ENCODE measurements at places on chromosomes 13 and 19.
A peak's percentile ranks its signal among the peaks of the same experiment; 100 is the strongest.

GRCh38 chr13:27359199-27359821, 65.1 kb upstream of the GTF3A start:
- peak; percentile 65 for DNase-seq

DNA sequence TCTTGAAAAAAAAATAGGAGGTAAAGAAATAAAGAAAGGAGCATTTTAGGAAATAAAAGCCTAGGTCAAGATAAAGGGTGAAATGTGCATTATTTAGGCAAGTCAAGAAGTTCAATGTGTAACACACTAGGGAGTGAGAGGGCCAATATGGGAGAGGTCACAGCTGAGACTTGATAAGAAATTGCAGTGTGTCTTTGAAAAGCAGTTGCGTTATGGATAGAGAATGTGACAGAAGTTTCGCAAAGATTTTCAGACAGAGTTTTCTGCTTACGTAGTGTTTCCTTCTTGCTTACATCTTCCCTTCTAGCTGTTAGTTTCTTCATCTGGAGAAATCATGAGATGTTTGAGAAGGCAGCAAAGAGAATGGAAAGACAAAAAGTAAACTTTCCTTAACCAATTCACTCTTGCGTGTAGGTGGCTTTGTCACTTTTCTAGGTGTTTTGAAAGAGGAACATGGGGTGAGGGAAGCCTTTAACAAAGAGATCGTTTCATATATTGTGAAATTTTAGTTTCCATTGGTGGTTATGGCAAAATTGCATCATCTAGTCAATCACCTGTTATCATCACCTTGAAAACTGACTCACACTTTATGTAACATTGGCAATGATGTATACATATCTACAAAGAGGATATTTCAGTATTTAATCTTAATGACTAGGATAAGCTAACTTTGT, 975.5 kb downstream of the OLFM4 start:
- DNase-seq = no peak

- DNase-seq = peak; percentile 57
These were observed 12.0 kb upstream of the LAIR1 start for GRCh38 chr19:54376610-54377285.

DNA sequence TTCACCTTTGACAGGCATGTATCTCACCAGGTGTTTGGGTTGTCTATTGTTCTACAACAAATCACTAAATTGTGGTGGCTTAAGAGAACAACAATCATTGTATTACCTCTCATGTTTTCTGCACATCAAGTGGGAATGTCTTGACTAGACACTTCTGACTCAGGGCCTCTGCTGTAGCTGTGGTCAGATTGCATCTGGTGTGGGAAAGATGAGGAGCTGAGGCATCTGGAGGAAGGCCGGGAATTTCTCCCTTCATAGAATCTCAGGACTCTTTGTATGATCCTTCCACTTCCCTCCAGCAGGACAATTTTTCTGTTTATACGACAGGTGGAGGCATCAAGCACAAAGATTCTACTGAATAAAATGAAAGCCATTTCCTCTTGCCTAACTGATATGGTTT, 511.8 kb upstream of the NBEA start:
- DNase-seq = no peak

- DNase-seq = no peak
These were observed 69.3 kb downstream of the NHLRC3 start for GRCh38 chr13:39107561-39107960.

DNA sequence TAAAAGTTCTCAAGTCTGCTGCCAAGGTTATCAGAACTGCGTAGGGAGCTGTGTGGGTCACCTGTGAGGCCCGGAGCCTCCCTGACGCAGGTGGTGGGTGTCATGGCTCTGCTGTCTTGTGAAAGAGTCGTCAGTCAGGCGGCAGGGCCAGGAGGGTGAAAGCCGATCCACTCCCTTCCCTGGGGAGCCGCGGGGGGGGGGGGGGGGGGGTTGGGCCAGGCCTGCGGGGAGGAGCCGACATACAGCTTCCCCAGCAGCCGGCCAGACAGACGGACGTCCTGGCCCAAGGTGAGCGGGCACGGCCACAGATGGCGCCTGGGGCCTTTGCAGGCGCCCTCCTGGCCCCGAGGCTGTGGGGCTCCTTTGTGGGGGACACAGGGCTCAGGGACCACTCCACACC, 12.4 kb downstream of the SBNO2 start:
- DNase-seq = no peak

- no peak for DNase-seq
These were observed 36.3 kb upstream of the SGCG start for GRCh38 chr13:23144431-23144830.

GRCh38 chr13:111027458-111028439, 87.4 kb upstream of the ARHGEF7 start:
- DNase-seq = no peak

DNA sequence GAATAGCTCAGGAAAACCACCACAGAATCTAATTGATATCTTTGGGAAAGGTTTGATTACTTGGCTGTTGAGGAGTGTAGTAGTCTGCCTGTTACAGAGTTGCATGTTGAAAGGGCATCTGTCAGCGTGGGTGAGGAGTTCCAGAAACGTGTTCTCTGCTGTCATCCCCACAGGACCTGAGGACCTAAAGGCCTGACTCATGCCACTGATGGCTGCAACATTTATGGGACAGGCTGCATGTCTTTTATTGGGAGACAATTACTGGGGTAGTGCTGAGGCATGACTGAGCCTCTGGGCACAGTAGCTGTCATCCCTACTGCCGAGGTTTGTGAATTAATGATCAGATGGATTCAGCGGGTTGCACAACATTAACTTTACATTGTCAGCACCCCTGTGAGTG, 525.9 kb downstream of the GPC6 start:
- no peak for DNase-seq

GRCh38 chr19:10143681-10144080, 24.0 kb upstream of the EIF3G start:
- no peak for DNase-seq

- DNase-seq = peak; percentile 70
These were observed 5.3 kb upstream of the HCN2 start for GRCh38 chr19:584240-585001.

DNA sequence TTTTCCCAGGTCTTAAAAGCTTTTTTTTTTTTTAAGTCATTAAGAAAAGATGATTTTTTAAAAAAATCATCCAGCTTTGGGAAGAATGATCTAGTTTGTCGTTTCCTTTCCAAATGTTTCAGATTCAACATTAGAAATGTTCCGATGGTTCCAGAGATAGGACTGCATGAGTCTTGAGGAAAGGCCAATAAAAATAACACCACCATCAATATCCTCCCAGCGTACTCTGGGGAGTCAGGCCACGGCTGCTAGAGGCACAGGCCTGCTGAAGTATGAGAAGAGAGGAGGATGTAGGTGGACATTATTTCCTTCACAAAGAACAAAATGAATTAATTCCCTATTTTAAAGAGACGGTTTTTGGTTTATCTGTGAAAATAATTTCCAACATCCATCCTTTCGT, 60.0 kb upstream of the SHISA2 start:
- DNase-seq = no peak

- no peak for DNase-seq
These were observed 30.1 kb downstream of the ZNF557 start for GRCh38 chr19:7099597-7099921.

DNA sequence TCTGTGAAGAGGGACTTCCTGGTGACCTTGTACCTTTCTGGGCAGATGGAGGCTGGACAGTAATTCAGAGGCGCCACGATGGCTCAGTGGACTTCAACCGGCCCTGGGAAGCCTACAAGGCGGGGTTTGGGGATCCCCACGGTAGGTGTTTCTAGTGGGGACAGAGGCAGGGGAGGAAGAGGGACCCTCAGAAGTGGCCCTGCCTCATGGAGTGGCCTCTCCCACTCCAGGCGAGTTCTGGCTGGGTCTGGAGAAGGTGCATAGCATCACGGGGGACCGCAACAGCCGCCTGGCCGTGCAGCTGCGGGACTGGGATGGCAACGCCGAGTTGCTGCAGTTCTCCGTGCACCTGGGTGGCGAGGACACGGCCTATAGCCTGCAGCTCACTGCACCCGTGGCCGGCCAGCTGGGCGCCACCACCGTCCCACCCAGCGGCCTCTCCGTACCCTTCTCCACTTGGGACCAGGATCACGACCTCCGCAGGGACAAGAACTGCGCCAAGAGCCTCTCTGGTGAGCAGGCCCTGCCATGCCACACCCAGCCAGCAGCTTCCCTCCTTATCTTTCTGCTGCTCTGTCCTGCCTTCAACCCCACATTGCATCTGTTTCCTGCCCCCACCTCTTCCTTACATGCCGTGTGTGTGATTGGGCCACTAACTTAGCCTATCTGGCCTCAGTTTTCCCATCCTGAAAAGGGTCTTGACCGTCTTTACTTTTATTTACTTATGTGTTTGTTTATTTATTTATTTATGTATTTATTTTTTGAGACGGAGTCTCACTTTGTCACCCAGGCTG, 7.3 kb downstream of the ANGPTL4 start:
- DNase-seq = peak; percentile 52

DNA sequence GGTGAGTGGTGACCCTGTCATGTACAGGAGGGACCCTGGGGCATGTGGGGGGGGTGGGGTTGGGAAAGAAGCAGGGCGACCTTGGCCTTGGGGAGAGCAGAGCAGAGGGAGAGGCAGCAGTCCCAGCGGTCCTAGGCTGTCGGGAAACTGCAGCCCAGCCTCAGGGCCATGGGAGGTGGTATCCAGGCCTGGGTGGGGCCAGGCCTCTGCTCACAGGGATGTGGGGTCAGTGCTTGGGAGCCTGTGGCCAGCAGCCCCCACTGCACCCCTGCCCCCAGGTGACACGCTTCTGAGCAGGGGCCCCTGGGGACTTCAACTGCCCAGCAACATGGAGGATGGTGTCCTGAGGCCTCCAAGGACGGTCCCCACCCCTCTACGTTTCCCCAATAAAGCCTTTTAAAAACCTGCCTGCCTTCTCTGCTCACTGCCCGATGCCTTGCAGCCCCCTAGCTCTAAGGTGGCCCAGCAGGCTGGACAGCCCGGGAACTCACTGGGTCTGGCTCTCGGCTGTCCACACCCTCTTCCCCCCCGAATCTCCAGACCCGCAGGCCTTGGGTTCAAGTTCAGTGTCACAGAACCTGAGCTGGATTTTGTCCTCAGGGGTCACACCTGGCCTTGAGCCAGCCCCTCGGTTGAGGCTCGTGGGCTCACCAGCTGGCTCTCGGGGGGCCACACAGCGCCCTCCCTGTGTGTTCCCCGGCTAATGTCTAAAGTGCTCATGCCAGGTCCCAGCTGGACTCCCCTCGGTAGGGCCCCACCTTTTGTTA, 6.9 kb downstream of the PNKP start:
- DNase-seq = no peak

- no peak for DNase-seq
These were observed 736 bp downstream of the GPI start for GRCh38 chr19:34365463-34366401.

DNA sequence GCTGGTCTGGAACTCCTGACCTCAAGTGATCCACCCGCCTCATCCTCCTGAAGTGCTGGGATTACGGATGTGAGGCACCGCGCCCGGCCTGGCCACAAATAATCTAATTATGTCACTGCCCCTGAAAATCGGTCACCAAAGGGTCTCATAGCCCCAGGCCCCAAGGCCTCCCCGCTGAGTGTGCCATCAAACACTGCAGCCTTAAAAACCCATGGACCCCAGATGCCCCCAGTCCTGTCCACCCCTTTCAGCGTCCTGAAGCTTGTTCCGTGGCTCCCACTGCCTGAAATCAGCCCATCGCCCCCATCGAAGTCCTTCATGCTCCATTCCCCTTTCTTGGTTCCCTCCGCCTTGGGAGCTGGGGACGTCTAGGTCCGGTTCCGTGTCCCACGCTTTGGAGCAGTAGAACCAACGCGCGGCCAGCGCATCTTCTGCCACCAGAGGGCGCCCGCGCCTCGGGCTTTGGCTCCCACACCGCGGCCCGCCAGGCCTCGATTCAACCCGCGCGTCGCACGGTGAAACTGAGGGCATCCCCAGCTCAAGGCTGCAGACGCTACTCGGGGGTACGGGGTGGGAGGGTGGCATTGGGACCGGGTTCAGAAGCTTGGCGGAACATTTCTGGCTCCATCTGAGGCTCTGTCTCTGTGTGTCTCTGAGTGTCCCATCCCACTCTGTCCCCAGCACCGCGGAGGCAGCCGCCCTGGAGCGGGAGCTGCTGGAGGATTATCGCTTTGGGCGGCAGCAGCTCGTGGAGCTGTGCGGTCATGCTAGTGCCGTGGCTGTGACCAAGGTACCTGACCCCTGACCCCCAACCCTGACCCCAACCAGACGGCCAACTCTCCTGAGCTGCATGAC, 3.5 kb downstream of the YJEFN3 start:
- peak; percentile 57 for DNase-seq

GRCh38 chr19:14405758-14406644, 13.1 kb downstream of the DDX39A start:
- DNase-seq = peak; percentile 94

DNA sequence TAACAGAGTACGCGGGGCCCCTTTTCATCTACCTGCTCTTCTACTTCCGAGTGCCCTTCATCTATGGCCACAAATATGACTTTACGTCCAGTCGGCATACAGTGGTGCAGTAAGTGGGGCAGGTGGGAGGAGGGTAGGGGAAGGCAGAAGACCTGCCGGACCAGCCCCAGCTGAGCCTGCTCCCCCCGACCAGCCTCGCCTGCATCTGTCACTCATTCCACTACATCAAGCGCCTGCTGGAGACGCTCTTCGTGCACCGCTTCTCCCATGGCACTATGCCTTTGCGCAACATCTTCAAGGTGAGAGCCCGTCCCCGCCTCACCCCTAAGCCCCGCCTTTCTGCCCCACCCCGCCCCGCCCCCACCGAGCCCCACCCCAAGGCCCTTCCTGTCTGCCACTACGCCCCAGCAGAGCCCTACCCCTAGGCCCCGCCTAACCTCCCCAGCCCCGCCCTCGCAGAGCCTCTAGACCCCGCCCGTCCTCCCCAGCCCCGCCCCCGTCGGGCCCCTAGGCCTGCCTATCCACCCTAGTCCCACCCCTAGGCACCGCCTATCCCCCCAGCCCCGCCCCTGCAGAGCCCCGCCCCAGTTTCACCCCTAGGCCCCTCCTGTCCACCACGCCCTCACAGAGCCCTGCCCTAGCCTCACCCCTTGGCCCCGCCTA, 7.7 kb downstream of the NDUFB7 start:
- DNase-seq = peak; percentile 56

DNA sequence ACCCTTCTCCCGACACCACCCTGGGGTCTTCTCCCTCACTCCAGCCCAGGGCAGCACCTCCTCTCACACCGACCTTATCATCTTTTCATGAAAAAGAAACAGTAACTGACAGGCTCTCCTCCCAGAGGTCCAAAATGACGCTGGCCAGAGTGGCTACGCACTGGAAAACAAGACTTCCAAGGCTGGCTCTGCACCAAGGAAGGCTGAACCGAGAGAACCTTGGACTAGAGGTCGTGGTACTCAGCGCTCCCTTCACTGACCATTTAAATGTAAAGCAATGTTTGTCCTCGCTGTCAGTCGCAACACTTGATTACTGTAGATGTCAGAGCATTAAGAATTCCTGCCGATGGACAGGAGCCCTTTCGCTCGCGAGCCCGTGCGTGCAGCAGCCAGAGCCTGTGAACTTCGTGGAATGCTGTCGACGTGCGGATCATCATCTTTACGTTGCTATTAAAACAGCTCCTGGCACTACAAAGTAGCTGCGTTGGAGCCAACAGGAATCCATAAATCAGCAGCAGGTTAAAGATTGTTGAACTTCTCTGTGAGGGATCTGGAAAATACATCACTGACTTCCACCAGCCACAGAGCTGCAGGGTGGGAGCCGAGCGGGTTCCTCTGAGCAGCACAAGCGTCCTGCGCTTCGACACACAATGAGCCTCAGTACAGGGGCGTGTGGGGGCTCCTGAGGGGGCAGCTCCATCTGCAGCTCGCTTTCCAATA, 125.5 kb upstream of the MCF2L start:
- DNase-seq = no peak
